ENCODE measurements at places on chromosomes 2 and 18.
A peak's percentile ranks its signal among the peaks of the same experiment; 100 is the strongest.

DNA sequence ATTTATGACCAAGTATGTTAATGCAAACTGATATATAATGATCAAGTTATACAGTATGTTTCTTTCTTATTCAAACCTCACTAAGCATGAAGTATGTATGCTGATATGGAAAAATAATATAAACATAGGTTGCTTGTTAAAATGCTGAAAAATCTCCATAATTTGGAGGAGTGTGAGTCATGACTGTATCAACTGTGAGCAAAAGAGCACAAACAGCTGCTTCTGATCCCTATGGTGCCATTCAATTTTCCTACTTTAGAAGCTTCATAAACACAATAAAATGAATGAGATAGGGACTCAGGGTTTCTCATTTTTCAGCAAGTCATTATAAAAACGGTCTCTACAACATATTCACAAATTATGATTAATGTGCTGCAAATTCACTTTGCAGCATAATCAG is 129.9 kb upstream of the TFPI start:
- H3K27me3 ChIP-seq = no peaks in the 10 kb centered on the region
- H3K4me3 ChIP-seq = no peak overlapping the region
- H3K4me1 ChIP-seq = no peaks in the 10 kb centered on the region
- H3K36me3 ChIP-seq = no peaks in the 10 kb centered on the region
- no peak overlapping the region for H3K27ac ChIP-seq

- H3K4me3 ChIP-seq = no peak overlapping the region
- H3K27ac ChIP-seq = no peak overlapping the region
- H3K27me3 ChIP-seq = no peaks in the 10 kb centered on the region
- no peak for DNase-seq
Observed at GRCh38 chr2:127278959-127279358, 15.0 kb downstream of the ERCC3 start.

DNA sequence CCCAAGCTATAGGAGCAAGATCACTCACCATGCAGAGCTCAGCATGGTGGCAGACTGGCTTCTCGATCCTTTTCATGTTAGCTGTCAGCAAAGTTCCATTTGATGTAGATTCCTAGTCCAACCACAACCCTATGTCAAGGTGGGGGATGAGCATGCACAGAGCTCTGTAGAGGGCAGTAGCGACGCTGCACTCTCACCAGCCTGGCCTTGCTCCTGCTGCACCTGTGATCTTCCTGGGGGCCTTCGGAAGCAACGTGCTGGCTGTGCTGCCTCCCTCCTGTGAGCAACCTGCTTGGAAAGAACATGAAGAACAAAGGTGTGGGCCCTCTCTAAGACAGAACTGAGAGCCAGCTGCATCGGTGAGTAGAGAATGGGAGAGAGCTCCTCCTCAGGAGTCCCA is 479.4 kb upstream of the MYT1L start:
- H3K27ac ChIP-seq = no peak overlapping the region
- H3K36me3 ChIP-seq = no peaks in the 10 kb centered on the region
- no peaks in the 10 kb centered on the region for H3K27me3 ChIP-seq
- no peaks in the 10 kb centered on the region for H3K4me1 ChIP-seq
- no peak for DNase-seq
- H3K4me3 ChIP-seq = no peak overlapping the region

DNA sequence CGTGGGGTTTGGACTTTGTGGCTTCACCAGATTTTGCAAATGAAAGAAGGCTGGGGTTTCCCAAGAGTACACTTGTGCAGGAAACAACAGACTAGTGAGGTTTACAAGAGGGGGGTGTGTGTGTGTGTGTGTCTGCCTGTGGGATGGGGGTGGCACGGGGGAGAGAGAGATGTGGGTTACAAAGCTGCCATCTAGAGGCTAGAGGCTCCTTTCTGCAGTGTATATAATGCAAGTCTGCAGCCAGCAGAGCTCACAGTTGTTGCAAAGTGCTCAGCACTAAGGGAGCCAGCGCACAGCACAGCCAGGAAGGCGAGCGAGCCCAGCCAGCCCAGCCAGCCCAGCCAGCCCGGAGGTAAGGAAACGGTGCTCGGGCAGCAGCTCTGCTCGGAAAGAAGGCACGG is at the start of gene ACKR3:
ACKR3 (plus strand) TSS at position 253 of the 401 bp plus-strand sequence. CDS start 10,641 bp downstream, outside the sequence.
- peak within 1 kb of the TSS; percentile 93 for H3K27ac ChIP-seq
- no peaks in the 10 kb centered on the region for H3K27me3 ChIP-seq
- H3K4me1 ChIP-seq = peaks cover 54% of the 10 kb centered on the region
- H3K36me3 ChIP-seq = no peaks in the 10 kb centered on the region
- peak within 1 kb of the TSS; percentile 53 for H3K4me3 ChIP-seq

GRCh38 chr2:18301421-18302139 is 258.9 kb downstream of the RDH14 start:
- H3K4me3 ChIP-seq = no peak overlapping the region
- H3K27me3 ChIP-seq = no peaks in the 10 kb centered on the region
- no peak overlapping the region for H3K27ac ChIP-seq
- no peaks in the 10 kb centered on the region for H3K36me3 ChIP-seq
- H3K4me1 ChIP-seq = no peaks in the 10 kb centered on the region

GRCh38 chr2:233079473-233079877 is 19.3 kb downstream of the INPP5D start:
- no peaks in the 10 kb centered on the region for H3K27me3 ChIP-seq
- no peaks in the 10 kb centered on the region for H3K36me3 ChIP-seq

- H3K36me3 ChIP-seq = no peaks in the 10 kb centered on the region
- H3K4me1 ChIP-seq = no peaks in the 10 kb centered on the region
- H3K4me3 ChIP-seq = no peak overlapping the region
- no peak overlapping the region for H3K27ac ChIP-seq
- H3K27me3 ChIP-seq = no peaks in the 10 kb centered on the region
Observed at GRCh38 chr2:152814475-152815030, 96.1 kb downstream of the ARL6IP6 start.
